Psoas muscle (tissue), 8 donors: ENCODE measurements at places on chromosomes 6 and 20.

DNA sequence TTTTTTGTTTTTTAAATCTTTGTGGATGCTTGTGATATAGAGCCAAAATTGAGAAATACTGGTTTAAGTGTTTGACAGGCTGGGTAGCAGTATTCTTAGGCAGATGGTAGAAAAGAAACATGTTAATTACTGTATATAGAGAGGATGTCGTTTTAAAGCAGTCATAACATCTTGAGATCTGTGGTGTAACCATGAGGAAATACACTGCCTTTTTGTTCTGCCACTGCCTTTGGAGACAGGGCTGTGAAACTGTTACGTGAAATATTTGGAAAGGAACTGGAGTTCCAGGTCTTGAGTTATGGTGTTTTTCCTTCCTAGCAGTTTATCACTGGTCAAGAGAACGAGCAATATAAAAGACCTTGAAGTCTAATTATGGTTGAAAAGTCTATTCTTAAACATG lies 19.5 kb downstream of the STXBP5 start:
- no peak for DNase-seq

GRCh38 chr6:44221961-44222335 lies 1.4 kb upstream of the SLC29A1 start:
- no peak for DNase-seq

DNA sequence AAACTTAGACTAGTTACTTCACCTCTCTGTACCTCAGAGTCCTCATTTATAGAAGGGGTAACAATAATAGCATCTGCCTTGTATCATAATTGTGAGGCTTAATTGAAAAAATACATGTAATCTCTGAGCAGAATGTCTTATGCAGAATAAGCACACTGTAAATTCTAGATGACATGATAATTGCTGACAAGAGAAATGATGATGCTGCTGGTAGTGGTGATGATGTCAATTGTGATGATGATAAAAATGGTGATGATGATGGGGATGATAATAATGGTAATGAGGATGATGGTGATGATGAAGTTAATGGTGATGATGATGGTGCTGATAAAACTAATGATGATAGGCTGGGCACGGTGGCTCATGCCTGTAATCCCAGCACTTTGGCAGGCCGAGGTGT lies 346.1 kb upstream of the CDH4 start:
- DNase-seq: no peak

DNA sequence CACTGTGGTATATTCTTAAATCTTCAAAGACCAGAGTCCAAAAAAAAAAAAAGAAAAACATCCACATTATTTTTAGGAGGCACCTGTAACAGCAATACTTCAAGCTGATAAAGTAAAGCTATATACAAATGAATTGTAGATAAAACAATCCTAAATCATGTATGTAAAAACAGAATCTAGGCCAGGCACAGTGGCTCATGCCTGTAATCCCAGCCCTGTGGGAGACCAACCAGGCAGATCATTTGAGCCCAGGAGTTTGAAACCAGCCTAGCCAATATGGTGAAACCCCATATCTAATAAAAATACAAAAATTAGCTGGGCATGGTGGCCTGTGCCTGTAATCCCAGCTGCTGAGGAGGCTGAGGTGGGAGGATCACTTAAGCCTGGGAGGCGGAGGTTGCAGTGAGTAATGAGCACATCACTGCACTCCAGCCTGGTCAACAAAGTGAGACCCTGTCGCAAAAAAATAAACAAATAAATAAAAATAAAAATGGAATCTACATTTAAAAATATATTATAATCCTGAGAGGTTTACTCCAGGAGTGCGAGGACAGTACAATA lies 7.3 kb downstream of the NAPB start:
- no peak for DNase-seq

DNA sequence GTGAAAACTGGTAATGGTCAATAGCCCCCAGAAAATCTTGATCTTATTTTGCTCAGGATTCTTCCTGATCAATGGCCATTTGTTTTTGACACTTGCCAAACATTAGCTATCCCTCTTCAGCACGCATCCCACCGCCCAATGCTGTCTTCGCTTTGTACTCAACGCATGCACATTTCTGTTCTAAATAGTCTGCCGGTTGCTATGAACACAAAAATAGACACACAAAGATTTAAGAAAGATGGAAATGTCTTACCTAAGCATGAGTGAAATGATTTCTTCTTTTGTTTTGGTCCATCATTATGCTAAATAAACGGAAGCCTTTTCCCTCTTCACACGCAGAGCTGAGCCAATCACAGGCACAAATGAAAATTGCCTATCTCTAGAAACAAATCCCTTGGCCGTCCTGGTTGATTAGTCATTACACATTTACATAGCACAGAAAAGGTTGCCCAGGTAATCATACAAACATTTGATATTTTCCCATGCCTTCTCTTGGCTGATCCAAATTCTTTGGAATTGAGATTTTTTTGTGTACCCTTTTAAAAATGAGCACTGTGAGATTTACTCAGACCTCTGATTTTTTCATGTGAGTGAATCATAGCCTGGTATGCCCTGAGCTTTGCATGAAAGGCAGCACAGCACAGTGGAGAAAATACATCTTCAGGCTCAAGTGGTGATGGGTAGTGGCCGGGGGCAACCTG lies 70.5 kb upstream of the FAM184A start:
- DNase-seq: no peak

DNA sequence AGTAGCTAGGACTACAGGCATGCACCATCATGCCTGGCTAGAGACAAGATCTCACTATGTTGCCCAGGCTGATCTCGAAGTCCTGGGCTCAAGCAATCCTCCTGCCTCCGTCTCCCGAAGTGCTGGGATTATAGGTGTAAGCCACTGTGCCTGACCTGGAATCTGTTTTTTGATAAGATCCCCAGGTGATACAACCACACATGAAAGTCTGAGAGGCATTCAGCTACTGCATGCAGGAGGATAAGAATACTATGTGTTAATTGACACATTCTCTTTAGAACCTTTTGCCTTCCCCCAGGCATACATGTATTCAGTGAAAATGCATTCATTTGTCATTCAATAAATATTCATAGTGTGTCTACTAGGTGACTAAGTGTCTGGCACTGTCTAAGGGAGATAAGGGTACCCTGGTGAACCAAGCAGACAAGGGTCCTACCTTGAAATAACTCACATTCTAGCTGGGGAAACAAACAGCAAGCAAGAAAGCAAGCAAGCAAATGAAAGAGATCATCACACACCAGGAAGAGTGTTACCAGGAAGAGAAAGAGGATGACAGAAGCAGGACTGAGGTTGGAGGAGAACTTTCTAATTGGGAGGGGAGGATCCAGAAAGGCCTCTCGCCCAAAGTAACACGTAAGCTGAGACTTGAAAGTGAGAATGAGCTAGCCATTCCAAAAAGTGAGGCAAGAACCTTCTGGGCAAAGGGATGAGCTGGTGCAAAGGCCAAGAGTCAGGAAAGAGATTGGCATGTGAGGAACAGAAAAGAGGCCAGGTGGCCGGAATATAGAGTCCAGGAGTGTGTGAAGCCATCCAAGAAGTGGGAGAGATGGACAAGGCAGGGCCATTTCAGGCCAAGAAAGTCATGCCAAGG lies 6.5 kb downstream of the GFOD1 start:
- no peak for DNase-seq

GRCh38 chr20:18722371-18722770 lies 91.2 kb upstream of the SCP2D1 start:
- no peak for DNase-seq

GRCh38 chr6:47456536-47456975 lies 21.0 kb upstream of the CD2AP start:
- DNase-seq: no peak
